Left lobe of liver (tissue), 2 donors: ENCODE measurements at places on chromosomes 12 and 14.
A peak's percentile ranks its signal among the peaks of the same experiment; 100 is the strongest.

- DNase-seq = no peak
Observed at GRCh38 chr14:81386290-81386745, 13.8 kb downstream of the STON2 start.

GRCh38 chr12:4289231-4289878 is 15.8 kb downstream of the CCND2 start:
- no peak for DNase-seq

DNA sequence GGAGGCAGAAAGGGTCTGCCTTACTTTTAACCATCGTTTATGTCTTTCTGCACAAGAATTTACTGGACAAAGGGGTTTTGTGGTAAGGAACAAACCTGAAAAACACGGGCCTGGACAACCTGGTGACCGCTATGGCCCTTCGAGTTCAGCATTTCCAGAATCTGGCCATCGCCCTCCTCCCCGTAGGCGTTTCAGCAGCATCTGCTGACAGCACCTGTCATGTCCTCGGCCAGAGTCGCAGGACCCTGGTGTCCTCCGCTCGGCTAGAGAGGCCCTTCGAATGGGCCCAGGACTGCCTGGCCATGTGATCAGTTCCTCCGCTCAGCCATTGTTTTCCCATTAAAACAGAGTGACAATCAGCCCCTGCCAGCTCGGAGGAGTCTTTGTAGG is 142.8 kb upstream of the FKBP4 start:
- DNase-seq = no peak

GRCh38 chr12:75863533-75863932 is 168.0 kb downstream of the PHLDA1 start:
- DNase-seq = no peak

GRCh38 chr14:99147366-99147740 is 124.6 kb downstream of the BCL11B start:
- DNase-seq = no peak

GRCh38 chr12:116123451-116124258 is 153.8 kb downstream of the MED13L start:
- peak; percentile 48 for DNase-seq

DNA sequence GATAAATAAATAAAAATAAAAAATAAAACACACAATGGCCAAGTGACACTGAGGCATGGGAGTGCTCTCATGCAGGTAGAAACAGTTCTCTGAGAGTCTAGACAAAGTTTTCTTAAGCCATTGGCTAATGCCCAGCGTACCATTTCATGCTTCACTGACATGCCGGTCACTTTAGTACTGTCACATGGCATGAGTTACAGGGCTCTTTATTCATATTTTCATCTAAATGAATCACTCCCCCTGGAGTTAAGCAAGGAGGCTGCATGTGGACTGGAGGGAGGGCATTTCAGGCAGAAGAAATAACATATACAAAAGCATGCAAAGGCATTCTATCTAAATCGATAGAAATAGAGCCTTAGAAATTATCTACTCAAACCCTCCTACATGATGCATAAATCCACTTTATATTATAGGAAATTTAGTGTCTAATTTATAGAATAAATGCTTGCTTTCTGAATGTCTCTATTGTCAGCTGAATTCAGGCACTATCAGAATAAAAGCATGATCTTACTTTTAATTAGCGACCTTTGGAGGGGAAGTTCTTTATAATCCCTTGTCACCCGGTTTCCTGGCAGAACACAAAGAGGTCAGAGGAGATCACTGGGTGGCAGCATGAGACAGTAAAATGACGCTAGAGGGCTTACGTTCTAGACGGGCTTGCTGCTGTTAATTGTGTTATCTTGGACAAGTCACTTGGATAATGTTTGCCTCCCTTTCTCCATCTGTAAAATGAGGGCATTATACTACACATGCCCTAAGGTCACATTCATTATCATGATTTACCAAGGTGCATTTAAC is 17.5 kb downstream of the DYRK4 start:
- DNase-seq = no peak

DNA sequence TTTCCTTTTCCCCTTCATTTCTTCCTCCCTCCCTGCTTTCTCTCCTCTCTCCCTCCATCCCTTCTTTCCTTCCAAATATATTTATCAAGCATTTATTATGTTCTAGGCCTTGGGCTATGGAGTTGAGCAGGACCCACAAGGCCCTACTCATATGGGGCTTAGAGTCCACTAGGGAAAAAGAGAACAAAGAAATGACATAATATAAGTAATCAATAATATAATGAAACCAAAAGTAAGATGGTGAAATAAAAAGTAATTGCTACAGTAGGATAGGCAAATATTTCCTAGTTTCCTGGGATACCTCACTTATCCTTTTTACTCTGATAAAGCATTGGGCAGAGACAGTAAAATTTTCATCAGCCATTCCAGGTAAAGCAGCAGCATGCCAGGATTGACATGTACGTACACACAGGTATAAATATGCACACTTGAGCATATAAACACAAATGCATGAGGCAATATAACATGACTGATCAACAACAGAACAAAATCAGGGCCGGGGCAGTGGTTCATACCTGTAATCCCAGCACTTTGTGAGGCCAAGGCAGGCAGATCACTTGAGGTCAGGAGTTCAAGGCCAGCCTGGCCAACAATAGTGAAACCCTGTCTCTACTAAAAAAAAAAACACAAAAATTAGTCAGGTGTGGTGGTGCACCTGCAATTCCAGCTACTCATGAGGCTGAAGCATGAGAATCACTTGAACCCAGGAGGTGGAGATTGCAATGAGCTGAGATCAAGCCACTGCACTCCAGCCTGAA is 35.5 kb upstream of the CSRP2 start:
- no peak for DNase-seq

- no peak for DNase-seq
Observed at GRCh38 chr12:105775343-105775742, 363.4 kb downstream of the NUAK1 start.

GRCh38 chr12:84658877-84659276 is 253.7 kb downstream of the SLC6A15 start:
- no peak for DNase-seq

- no peak for DNase-seq
Observed at GRCh38 chr12:106098691-106099200, 40.0 kb downstream of the NUAK1 start.

DNA sequence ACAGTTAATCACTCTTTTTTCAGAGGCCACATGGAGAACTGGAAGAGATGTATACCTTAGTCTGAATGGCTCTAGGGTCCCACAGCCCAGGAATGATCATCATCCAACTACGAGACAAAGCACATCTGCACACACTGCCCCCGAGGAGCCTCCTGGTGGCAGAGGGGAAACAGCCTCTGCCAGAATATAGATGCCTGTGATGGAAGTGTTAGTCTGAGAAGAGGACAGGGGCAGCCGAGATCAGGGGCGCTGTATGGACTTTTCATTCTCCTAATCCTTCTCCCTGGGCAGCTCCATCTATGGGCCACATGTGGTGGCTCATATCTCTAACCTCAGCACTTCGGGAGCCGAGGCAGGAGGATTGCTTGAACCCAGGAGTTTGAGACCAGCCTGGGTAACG is 82.8 kb upstream of the CAPRIN2 start:
- no peak for DNase-seq

DNA sequence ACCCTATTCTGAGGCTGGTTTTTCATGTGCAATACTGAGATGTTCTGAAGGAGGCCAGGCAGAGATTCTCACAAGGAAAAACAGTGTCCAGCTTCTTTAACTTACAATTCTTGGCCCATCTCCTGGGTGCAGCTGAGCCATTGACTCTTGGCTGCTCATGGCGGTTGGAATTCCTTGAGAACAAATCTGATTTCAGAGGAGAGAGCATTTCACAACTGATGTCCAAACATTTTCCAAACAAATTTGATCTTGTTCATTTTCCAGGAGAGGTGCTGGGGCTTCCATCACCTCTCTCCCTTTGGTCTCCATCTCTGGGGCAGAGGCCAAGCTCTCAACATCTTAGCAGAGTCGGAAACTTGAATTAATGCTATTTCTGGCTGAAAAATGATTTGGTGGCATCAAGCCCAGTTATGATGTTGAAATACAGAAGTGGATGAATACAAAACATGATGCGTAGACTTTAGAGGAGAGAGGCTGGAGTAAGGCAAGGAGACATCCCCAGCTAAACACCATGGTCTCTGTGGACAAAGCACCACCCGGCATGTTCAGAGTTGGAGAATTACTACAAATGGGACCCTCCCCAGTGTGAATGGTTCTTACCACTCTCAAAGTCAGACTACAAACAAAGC is 593.0 kb downstream of the VRK1 start:
- no peak for DNase-seq

GRCh38 chr12:13189264-13189663 is 7.3 kb upstream of the EMP1 start:
- no peak for DNase-seq

- DNase-seq = no peak
Observed at GRCh38 chr12:20211981-20212421, 156.3 kb upstream of the PDE3A start.

DNA sequence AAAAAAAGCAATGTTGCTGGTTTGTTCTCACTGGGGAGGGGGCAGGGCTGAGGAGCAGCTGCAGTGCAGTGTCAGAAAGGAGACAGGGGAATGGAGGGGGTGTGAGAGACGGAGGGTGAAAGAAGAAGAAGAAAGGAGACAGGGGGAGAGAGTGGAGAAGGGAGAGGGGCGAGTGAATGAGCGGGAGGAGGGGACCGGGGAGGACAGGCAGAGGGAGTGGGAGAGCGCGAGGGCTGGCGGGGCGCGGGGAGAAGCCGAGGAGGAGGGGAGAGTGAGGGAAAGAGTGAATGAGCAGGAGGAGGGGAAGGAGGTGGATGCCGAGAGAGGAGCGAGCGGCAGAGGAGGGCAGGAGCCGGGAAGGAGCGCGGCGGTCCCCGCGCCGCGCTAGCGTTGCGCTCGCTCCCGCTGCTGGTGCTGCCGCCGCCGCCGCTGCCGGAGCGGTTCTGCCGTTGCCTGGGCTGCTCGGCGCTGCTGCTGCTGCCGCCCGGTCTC is at the start of gene NOVA1:
TSS of gene NOVA1 (minus strand) at position 445 of the 492 bp plus-strand sequence. CDS start 597 bp downstream, outside the sequence.
- no peak for DNase-seq

GRCh38 chr12:4293299-4293965 is 19.9 kb downstream of the CCND2 start:
- no peak for DNase-seq

GRCh38 chr12:132006056-132006680 is 56.4 kb downstream of the EP400 start:
- DNase-seq = peak; percentile 7

GRCh38 chr14:105844047-105844630 is 317.8 kb downstream of the TMEM121 start:
- no peak for DNase-seq

- DNase-seq = no peak
Observed at GRCh38 chr14:71621980-71622605, 310.1 kb upstream of the RGS6 start.

DNA sequence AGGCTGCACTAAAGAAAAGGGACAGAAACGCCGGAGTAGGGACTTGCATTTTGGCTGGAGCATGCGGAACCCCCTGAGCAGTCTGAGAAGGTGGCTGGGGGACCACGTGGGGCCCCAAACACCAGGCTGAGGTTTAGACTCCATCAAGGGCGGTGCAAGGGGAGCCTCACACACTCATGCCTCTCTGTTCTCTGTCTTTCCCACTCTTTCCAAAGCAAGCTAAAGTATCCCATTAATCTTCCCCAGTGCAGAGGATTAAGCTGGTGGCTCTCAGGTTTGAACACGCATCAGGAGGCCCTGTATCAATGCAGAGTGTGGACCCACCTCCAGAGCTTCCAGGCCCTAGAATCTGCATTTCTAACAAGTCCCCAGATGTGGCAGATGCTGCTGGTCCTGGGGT is 13.5 kb downstream of the CCDC197 start:
- no peak for DNase-seq

- no peak for DNase-seq
Observed at GRCh38 chr12:32273712-32274111, 125.6 kb upstream of the FGD4 start.

GRCh38 chr12:11885261-11886038 is 185.3 kb upstream of the BCL2L14 start:
- peak; percentile 52 for DNase-seq

- DNase-seq = no peak
Observed at GRCh38 chr14:100830681-100831080, 4.8 kb downstream of the MEG3 start.

GRCh38 chr14:32354716-32355115 is 25.6 kb downstream of the AKAP6 start:
- DNase-seq = peak; percentile 46

- no peak for DNase-seq
Observed at GRCh38 chr14:61409782-61410181, 88.4 kb downstream of the PRKCH start.

GRCh38 chr12:112978163-112979040 is at the start of gene OAS2:
TSS of gene OAS2 (plus strand) at chr12:112978519. CDS start at chr12:112978609, 90 bp downstream.
- DNase-seq = peak; percentile 66

- DNase-seq = no peak
Observed at GRCh38 chr12:92185052-92185451, 39.4 kb upstream of the BTG1 start.
